Posterior vena cava (tissue), 2 donors: ENCODE measurements at places on chromosomes 7 and 10. TPM values are rescaled to one million over a fixed set of nuclear protein-coding genes. Genes with fewer than 3 reads are reported as not detected.

- DNase-seq, result no peak
These were observed 10.1 kb downstream of the KIF5B start for GRCh38 chr10:32046151-32046550.

GRCh38 chr10:34966040-34966439 lies 124.1 kb downstream of the CUL2 start:
- DNase-seq, result no peak

DNA sequence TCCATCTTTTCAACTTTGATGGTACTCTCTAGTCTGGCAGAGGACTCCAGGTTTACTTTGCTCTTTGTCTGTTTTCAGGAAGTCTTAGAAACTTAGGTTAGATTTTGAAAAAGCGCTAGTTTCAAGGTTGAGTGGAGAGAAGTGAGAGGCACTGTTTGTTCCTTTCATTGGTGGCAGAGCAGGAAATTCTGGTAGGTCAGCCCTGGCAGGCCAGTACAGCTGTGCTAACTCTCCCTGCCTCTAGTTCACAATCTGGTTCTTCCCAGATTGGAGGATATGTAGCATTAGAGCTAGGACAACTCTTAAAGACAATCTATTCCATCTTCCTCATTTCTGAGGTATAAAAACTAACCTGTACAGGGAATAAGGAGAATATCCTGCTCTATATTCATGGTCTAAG lies 160.9 kb upstream of the FZD1 start:
- no peak for DNase-seq

PLA2G12B gene
- not detected for total RNA-seq
